ENCODE measurements at places on chromosomes 13 and 19.
A peak's percentile ranks its signal among the peaks of the same experiment; 100 is the strongest.

- DNase-seq: no peak
Measured at GRCh38 chr19:927351-927779, 1.5 kb downstream of the ARID3A start.

DNA sequence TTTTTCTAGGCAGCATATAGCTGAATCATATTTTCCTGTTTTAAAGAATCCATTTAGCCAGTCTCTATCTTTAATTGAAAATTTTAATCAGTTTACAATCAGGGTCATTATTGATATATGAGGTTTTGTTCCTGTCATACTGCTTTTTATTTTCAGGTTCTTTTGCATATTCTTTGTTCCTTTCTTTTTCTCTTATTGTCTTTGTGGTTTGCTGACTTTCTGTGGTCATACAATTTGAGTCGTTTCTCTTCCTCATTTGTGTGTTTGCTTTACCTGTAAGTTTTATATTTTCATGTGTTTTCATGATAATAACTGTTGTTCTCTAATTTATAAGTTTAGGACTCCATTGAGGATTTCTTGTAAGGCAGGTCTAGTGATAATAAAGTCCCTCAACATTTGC is 812.6 kb downstream of the DACH1 start:
- no peak for DNase-seq

DNA sequence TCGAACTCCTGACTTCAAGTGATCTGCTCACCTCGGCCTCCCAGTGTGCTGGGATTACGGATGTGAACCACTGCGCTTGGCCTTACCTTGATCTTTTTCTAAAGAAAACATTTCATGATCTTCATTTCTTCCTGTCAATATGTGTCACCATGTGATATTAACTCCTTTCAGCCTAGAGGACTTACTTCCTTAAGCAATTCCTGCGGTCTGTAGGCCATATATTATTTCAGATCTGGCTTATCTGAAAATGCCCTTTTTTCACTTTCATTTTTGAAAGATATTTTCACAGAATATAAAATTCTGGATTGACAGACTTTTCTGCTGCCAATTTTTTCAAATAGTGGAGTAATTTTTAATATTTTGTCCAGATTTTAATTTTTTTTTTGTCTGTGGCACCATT is 2.0 kb upstream of the GPR32 start:
- no peak for DNase-seq

GRCh38 chr13:46345398-46345797 is 41.7 kb downstream of the RUBCNL start:
- DNase-seq: no peak

- no peak for DNase-seq
Measured at GRCh38 chr19:42185277-42185676, 32.2 kb downstream of the DEDD2 start.

DNA sequence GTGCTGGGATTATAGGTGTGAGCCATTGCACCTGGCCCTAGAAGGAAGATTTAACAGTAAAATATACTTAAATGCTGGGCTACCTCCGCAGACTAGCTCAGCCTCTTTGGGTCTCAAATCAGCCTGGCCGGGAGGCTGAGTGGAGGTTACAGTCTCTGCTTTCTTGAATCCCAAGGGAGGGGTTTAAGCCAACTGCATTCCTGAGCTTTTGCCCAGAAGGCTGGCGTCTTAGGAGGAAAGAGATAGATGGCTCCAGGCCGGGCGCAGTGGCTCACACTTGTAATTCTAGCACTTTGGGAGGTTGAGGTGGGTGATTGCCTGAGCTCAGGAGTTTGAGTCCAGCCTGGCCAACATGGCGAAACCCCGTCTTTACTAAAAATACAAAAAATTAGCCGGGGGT is 623 bp upstream of the C5AR1 start:
- DNase-seq: no peak

DNA sequence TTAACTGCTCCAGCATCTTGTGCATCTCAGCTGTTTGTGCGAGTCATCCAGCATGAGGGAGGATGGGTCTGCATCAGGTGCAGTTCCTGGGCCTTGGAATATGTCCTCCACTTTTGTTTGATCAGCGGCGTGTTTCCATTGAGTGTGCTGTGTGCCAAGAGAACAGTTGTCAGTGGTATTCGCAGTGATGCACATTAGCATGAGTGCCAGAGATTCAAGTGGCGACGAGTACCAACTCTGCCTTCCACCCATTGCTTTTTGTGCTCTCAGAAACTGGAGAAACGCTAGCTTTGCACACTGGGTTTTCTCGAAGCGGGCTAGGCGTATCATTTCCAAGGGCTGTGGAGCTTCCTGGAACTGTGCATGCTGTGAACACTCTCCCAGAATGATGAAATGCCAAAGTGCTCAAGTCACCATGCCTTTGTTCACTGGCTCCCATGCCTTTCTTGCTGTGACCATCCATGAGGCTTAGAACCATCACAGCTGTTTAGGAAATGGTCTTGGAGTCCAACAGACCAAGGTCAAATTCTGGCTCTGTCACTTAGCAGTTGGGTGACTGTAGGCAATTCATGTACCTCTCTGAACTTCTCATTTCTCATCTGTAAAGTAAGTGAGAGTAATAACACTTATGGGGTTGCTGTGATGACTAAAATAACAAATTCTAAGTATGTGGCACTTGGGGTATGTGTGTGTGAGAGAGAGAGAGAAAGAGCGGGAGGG is 18.4 kb downstream of the LRCH1 start:
- no peak for DNase-seq

DNA sequence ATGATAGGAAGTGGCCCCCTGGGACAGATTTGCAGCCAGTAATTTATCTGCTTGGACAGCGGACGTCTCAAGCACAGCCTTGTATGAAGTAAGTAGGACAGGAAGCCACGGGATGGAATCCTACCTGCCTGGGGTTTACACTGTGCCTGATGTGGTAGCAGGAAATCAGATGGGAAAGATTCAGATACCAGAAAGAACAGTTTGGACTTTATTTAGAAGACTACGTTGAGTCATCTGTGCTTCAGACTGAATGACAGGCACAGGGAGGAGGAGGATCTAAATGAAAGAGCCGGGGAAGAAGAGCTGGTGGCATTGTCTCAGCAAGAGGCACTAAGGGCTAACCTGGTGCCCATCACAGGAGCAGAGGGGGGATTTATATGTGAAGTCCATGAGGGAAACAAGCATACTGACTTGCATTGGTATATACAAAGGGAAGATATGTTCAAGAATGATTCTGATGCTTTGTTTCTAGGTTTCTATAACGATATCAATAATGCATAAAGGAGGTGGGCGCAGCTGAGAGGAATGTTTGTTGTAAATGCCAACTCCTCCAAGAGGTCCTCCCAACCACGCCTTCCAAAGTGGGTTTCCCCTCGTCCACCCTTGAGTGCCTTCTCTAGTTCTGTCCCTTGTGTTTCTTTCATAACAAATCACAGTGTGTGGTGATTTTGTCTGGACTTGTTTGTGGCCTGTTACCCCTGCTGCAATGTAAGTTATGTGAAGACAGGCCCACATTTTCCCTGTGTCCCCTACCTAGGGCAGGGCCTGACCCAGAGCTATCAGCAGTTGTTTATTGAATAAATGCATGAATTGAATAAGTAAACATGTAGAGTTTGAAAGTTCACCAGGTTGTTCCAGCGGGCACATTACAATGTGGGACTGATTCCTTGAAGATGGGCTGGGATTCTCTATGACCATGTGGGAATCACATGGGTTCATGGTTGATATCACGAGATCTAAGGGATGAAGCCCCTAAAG is 328.4 kb downstream of the SLC7A1 start:
- no peak for DNase-seq

DNA sequence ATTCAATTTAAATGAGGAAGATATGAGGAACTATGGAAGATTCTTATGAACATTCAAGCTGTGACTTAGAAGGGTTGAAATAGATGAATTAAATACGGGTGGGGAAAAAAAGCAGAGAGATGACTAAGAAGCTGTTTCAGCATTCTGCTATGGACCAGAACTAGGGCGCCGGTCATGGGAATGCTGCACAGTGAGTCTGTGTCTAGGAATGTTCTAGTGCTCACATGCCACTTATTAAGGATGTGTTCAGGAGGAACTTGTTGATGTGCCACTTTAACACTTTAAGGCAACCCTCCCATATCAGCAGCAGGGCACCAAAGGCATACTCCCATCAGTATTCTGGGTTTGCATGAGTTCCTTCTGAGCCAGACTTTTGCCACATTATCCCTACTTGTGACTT is 152.1 kb downstream of the POSTN start:
- no peak for DNase-seq

GRCh38 chr19:18532168-18532890 is 10.5 kb upstream of the ELL start:
- no peak for DNase-seq

DNA sequence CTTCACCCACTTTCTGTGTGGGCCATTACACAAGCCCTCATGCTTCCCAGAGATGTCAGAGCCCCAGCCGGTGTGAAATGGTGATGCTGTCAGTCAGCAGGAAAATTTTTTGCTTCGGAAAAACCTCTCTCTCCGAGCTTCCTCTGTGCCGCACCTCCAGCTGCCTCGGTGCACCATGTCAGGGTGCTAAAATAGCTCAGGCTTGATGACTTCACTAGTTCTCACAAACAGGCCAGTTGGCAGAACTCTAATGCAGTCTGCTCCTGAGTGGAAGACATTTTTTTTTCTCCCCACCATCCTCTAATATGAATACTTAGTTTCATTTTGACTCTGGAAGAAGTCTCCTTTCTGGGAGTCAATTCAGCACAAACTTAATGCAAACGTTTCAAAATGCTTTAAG is 71.3 kb downstream of the KLF12 start:
- DNase-seq: no peak

- DNase-seq: no peak
Measured at GRCh38 chr13:41452462-41452861, 4.9 kb upstream of the RGCC start.

DNA sequence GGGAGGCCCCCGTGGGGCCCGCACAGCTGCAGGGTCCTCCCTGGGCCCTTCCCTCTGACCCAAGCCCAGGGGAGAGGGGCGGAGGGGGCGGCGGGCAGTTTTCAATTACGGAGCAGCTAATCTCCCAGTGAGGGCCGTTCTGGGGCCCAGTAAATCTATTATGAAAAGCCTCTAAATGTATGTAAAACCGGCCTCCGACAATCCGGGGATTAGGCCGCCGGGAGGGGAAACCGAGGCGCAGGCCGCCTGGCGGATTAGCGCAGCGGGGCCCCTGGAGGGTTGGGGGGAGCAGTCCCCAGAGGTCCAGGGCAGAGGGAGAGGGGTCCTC is 25.1 kb downstream of the EFNA2 start:
- no peak for DNase-seq

DNA sequence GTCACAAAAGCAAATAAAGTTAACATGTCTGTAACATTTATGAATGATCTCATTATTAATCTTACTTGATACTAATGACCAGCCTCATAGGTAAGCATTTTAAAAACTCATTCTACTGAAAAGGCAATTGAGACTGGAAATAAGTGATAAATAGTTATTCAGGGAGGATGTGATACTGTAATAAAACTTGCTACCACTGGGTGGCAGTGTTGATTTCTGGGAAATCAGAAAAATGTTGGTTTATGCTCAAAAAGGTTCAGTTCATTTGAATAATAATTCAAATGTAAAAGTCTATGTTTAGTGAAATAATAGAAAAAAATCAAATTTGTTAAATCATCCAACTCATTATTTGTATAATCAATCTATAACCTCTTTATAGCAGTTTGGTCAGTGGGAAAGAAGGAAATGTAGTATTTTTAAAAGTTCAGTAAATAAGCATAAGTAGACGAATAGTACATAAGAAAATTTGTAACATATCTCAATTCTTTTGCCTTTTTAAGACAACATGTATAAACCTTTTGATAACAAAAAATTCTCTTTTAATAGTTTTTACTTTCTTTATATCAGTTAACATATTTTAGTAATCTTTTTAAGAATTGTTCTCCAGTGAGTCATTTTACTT is 9.6 kb downstream of the ABHD13 start:
- DNase-seq: no peak

DNA sequence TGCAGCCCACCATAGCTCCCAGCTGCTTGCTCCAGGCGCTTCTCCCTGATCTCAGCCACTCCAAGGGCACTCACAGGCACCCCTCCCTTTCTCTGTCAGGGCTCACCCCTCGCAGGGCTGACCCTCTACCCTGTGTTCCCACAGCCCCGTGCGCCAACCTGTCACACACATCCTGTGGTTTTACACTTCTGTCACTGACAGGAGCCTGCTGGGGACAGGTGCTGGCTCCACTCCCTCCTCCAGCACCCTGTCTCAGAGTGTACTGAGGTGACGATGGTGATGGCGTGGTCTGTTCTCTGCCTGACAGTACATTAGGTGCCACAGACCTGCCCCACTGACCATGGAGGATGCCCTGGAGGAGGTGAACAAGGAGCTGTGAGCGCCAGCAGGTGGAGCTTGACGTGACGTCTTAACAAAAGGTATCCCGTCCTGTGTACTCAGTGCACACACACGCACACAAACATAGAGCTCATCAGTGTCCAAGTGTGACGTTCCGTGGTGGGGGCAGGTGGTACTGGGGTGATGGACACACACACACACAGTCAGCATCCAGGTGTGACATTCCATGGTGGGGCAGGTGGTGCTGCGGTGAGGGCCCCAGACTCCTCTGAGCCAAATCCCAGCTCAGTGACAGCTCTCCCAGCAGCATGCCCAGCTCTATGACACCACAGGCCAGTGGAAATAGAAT is 20.9 kb downstream of the C19orf44 start:
- DNase-seq: no peak

GRCh38 chr19:51116736-51117286 is 7.9 kb upstream of the SIGLEC9 start:
- no peak for DNase-seq

GRCh38 chr19:47243364-47243775 is 12.4 kb upstream of the BBC3 start:
- no peak for DNase-seq

GRCh38 chr13:27830010-27830409 is 37.7 kb downstream of the GSX1 start:
- DNase-seq: peak; percentile 44

DNA sequence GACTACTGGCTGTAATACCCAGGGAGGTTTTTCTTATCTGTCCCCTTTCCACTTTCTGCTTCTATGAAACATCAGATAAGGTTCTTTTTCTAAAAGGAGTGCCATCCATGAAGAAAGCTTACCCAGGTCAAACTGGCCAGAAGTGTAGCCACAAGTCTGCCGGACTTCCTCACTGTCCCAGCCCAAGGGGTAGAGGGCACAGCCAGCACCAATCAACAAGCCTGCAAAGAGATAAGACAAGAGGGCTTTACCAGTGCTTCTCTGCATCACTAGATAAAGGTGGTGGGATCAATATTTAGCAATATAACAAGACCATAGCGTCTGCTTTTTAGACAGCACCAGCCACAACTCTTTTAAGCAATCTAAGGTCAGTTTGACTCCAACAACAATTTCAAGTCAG is 224.7 kb downstream of the LHFPL6 start:
- no peak for DNase-seq

DNA sequence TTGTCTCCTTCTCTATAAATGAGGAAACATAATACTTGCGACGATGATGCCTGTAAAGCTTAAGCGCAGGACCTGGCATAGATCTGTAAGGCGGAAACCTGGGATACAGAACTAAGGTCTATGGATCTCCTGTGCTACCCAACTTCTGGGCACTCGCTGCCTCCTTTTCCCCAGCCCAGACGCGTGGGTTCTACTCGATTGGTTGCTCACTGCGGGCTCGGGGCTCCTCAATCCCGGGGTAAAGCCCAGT is 615 bp upstream of the PSMC4 start:
- no peak for DNase-seq

- DNase-seq: peak; percentile 61
Measured at GRCh38 chr19:37466798-37467607, at the start of gene ZNF569. Gene ZNF569 (minus strand): TSS chr19:37467444. CDS start chr19:37444921, 22,523 bp downstream.

GRCh38 chr19:41225238-41226052 is 6.4 kb downstream of the AXL start:
- DNase-seq: peak; percentile 2
